ENCODE measurements at places on chromosomes 4 and X.

DNA sequence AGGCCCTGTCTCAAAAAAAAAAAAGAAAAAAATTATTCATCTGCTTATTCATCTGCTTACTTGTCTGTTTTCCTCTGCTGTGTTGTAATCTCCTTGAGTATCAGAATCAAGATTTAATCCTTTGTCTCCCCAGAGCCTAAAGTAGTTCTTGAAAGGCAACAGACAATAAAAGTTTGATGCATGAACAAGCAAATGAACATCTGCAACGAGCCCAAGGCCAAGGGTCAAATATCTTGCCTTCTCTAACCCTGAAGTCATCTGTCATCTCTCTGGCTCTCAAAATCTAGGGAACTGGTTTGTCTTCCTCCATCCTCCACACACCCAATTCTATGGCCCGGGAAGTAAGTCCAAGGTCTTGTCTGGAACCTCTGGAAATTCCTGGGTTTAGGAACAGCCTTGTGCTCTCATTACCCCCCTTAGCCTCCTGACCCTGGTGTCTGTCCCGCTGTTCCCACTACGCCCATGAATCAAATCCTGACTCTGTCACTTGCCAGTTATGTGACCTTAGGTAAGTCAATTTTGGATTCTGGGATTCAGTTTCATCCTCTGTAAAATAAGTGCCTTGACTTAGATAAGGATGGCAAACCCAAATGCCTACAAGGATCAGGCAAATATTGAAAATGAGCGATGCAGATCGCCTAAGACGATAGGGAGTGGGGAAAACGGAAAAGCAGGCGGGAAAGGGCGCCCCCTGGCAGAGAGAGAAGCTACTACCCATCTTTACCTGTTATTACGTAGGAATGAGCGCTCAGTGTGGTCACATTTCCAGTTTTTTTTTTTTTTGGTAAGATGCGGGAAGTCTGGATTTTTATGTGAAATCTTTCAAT lies 102.7 kb upstream of the DHX15 start:
- no peak for DNase-seq

- DNase-seq, result no peak
Observed at GRCh38 chr4:87309625-87310024, 13.1 kb downstream of the HSD17B13 start.

DNA sequence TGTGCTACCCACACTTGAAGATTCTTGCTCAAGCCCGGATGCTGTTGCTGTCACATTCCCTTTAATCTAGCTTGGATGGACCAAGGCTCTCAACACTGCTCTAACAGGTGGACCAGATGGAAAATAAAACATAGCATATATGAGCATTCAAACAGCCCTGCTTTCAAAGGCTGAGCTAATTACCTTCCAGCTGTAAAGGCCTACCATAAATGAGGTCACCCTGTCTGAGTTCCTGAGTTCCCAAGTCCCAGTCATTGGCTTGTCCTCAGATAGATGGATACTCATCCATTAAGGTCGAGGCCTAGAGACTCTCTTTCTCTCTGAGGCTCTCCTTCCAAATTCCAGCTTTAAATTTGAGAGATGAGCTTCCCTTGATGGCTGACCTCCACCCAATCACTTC lies 147.5 kb downstream of the STOX2 start:
- DNase-seq, result no peak

DNA sequence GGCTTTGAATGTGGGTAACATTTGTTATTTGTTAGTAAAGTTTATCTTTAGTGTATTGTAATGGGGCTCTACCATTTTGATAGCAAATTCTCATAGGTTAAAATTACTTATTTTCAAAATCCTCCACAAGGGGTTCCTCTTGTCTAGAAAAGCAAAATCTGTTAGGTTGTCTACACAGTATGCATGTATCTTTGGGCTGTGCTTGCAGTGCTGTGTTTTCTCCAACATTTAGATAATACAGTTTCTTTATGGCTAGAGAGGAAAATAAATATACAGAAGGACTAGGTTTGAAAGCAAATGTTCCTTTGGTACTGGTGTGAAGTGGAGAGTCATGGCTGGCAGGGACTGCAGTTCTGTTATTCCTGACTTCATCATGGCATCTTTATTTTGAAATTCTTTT lies 40.3 kb downstream of the POLR2B start:
- DNase-seq, result no peak

- no peak for DNase-seq
Observed at GRCh38 chr4:14299166-14299565, 671.6 kb upstream of the BOD1L1 start.

Measured in ascending aorta (tissue), 2 donors.